ENCODE measurements at places on chromosomes 5 and 9. TPM values are rescaled to one million over a fixed set of nuclear protein-coding genes. Genes with fewer than 3 reads are reported as not detected.

GRCh38 chr9:108003526-108003925, 514.0 kb upstream of the KLF4 start:
- peaks cover 4% of the 10 kb centered on the region for H3K4me1 ChIP-seq
- no peaks in the 10 kb centered on the region for H3K27me3 ChIP-seq
- no peak overlapping the region for H3K27ac ChIP-seq
- H3K36me3 ChIP-seq = no peaks in the 10 kb centered on the region

GRCh38 chr9:37197158-37198038, 77.0 kb downstream of the ZCCHC7 start:
- peak overlapping the region; percentile 68 for H3K27ac ChIP-seq
- H3K27me3 ChIP-seq = no peaks in the 10 kb centered on the region
- DNase-seq = peak; percentile 76
- peaks cover 78% of the 10 kb centered on the region for H3K4me1 ChIP-seq
- H3K36me3 ChIP-seq = no peaks in the 10 kb centered on the region

GRCh38 chr5:176500511-176500910, 36.7 kb downstream of the RNF44 start:
- H3K4me1 ChIP-seq = no peaks in the 10 kb centered on the region
- H3K27ac ChIP-seq = no peak overlapping the region
- H3K27me3 ChIP-seq = no peaks in the 10 kb centered on the region
- DNase-seq = no peak
- H3K36me3 ChIP-seq = peaks cover 15% of the 10 kb centered on the region

- H3K27me3 ChIP-seq = no peaks in the 10 kb centered on the region
- H3K4me1 ChIP-seq = peaks cover 25% of the 10 kb centered on the region
- DNase-seq = no peak
- no peaks in the 10 kb centered on the region for H3K36me3 ChIP-seq
- H3K4me3 ChIP-seq = no peak overlapping the region
Observed at GRCh38 chr9:34510497-34511468, 12.0 kb downstream of the ENHO start.

GRCh38 chr5:53970475-53970874, 339.9 kb downstream of the ARL15 start:
- H3K36me3 ChIP-seq = no peaks in the 10 kb centered on the region
- H3K4me1 ChIP-seq = no peaks in the 10 kb centered on the region
- DNase-seq = no peak

Gene CYLC2
- total RNA-seq = not detected

DNA sequence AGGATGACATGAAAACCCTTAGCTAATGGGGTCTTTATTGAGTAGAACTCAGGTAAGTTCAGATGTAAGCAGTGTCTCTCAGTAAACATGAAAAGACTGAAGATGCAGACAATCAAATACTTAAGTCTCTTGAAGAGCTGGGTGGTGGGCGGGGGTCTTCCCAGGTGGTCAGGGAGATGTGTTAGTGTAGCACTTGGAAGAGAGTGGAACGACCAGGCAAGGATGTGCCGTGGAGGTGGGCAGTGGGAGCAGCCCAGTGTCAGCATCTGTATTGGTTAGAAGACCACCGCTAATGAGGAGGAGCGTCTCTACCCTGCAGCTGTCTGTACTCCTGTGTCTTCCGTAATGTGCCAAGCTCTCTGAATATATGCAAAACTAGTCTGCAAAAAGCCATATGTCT, 4.4 kb downstream of the S1PR3 start:
- peaks cover 17% of the 10 kb centered on the region for H3K4me1 ChIP-seq
- H3K27ac ChIP-seq = no peak overlapping the region
- no peak overlapping the region for H3K4me3 ChIP-seq
- DNase-seq = no peak
- H3K27me3 ChIP-seq = no peaks in the 10 kb centered on the region
- no peaks in the 10 kb centered on the region for H3K36me3 ChIP-seq

Gene UNC5A
- 1.2 TPM for total RNA-seq

Gene EXOSC3
- total RNA-seq = 61.5 TPM

GRCh38 chr5:76529464-76530344, 93.5 kb downstream of the F2RL2 start:
- H3K36me3 ChIP-seq = no peaks in the 10 kb centered on the region
- no peak for DNase-seq
- H3K27me3 ChIP-seq = no peaks in the 10 kb centered on the region
- peaks cover 6% of the 10 kb centered on the region for H3K4me1 ChIP-seq

- DNase-seq = no peak
- no peak overlapping the region for H3K27ac ChIP-seq
- H3K4me1 ChIP-seq = no peaks in the 10 kb centered on the region
- H3K4me3 ChIP-seq = no peak overlapping the region
Observed at GRCh38 chr5:171714851-171715250, 70.8 kb upstream of the SMIM23 start.

Gene SLC9A3
- total RNA-seq = 1.4 TPM

DNA sequence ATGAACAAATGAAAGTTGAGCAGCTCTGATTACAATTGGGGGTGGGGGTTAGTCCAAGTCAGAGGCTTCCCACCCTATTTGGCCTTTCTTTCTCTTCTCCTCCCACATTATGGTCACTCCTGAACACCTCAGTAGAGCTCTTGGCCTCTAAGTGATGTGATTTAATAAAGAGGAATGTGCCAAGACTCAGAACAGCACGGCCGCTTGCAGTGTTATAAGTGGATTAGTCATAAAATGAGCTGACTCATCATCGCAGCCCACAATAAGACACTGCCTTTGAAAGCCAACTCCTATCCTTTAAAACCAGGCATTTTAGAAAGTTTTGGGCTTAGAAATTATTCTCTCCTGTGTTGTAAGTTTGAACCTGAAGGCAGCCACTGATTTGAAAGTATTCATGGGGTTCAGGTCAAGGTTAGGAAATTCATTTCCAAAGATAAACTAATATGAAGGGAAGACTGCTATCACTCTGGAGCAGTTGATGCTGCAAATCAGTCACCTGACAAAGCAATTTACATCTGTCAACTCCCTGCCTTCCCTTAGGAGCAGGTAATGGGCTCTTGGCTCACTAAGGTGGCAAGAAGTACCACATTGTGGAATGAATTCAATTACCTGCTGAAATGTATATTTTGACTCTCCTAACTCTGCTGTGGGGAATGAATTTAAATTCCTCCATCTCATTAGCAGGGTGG, 283.6 kb upstream of the NMUR2 start:
- H3K36me3 ChIP-seq = no peaks in the 10 kb centered on the region
- H3K27me3 ChIP-seq = no peaks in the 10 kb centered on the region
- H3K27ac ChIP-seq = no peak overlapping the region
- no peak overlapping the region for H3K4me3 ChIP-seq

Gene GARNL3
- total RNA-seq = 32.0 TPM

DNA sequence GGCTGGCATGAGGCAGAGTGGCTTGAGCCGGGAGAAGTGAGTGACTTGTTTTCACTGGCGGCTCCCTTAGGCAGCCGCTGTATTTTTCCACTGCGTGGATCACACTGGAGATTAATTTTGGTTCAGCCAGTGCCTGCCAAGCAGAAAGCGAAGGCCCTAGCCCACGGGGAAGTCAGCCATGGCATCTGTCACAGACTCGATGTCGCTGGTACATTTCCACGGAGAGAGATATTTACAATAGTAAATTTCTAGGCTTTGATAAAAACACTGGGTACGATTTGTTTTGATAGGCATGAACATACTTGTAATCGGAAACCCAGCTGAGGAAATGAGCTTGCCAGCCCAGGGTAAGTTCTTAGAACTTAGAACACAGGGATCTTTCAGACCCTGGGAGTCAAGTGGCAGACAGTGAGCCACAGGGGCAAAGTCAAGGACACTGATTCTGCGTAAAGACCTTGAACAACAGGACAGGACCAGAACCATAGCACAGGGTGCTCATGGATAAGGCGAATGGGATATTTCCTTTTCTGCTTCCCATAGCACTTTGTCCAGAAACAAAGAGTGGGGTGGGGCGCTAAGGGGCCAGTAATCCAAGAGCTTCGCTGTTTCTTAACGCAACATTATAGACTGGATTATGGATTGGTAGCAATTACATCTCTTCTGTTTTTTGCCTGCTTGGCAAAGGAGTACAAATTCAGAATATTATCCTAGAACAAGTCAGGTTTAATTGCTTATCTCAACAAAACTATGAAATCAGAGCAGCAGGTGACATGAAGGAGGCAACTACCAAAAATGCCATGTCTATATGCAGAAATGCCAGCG, 4.5 kb downstream of the DUSP1 start:
- DNase-seq = no peak
- peaks cover 6% of the 10 kb centered on the region for H3K4me1 ChIP-seq
- no peaks in the 10 kb centered on the region for H3K36me3 ChIP-seq
- H3K27me3 ChIP-seq = peaks cover 18% of the 10 kb centered on the region
- H3K4me3 ChIP-seq = no peak overlapping the region
- no peak overlapping the region for H3K27ac ChIP-seq
